CD4-positive, alpha-beta T cell (primary cell): ENCODE measurements at places on chromosomes 5 and 9.

DNA sequence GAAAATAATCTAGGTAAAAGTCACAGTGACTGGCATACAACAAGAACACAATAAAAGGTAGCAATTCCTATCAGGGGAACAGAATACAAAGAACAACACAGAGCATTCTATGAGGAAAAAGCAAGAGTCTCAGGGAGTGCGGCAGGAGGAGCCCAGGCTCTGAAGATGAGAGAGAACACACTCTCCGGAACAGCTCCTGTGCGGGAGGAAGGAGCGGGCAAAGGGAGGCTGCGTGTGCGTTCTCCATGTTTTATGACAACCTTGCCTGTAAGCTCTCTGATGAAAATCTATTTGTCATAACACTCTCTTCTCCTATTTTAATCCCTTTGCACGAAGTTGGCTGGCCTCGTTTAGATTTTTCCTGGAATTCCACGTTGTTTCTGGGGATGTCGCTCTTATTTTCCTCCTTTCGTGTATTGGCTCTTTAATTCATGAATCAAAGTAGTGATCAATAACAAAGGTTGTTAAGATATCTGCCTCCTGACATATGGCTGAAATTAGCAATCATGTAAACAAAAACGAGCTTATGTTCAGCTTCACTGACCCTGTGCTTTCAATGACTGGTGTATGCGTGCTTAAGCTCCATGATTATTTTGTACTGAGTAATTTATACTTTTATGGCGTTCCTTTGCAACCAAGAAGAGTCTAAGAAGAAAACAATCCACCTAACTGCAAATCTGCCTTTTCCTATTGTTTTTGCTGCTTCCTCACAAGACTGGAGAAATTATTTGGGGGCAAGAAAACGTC lies 109.5 kb downstream of the MYO10 start:
- DNase-seq, result no peak

DNA sequence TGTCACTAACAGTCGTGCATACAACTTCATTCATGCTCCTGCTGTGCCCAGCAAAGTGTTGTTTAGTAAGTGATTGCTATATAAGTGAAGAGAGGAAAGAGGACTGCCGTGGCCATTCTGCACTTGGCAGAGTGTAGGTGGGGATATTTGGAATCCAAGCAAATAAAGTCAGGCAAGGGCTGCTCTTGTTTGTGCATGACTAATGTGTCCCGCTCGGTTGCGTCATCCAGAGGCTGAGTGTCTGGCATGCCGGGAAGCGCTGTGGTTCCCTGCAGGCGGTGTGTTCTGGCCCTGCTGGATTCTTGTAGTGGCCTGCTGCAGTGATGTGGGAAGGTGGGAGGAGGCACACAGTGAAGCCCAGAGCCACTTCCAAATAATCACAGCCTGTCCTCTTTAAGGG lies 136.9 kb upstream of the ANKH start:
- no peak for DNase-seq

- no peak for DNase-seq
Observed at GRCh38 chr9:128325629-128326028, 3.0 kb downstream of the COQ4 start.

- no peak for DNase-seq
Observed at GRCh38 chr5:121707178-121707577, 144.5 kb upstream of the FTMT start.

DNA sequence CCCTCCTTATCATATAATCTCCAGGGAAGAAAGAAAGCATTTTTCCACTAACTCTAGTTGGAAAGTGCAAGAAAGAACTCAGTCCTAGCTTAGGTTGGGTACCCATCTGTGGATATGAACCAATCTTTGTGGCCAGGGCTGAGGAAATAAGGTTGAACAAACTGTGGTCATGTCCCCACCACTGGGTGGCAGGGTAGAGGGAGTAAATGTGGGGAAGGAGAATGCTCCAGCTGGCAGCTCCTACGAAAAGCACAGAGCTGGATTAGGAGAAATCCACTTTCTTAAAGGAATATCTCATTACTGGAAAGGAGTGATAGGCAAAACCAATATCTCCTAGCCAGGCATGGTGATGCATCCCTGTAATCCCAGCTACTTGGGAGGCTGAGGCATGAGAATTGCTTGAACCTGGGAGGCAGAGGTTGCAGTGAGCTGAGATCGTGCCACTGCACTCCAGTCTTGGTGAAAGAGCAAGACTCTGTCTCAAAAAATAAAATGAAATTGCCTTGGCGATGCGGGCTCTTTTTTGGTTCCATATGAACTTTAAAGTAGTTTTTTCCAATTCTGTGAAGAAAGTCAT lies 175.1 kb downstream of the CCDC192 start:
- no peak for DNase-seq

- no peak for DNase-seq
Observed at GRCh38 chr5:57094753-57095683, 78.8 kb upstream of the GPBP1 start.

DNA sequence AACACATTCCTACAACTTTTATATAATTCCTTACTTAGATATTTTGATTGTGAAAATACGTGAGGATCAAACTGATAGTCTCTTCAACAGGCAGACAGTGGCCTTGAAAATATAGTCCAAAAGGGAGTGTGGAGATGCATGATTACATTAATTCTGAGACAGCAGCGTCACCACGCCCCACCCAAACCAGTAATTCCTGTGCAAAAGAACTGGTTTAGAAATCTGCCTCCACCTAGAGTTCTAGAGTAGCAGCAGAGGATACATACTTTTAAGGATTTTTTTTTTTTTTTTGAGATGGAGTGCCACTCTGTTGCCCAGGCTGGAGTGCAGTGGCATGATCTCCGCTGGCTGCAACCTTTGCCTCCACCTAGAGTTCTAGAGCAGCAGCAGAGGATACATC lies 1.6 kb upstream of the TUT7 start:
- DNase-seq, result no peak

- peak; percentile 25 for DNase-seq
Observed at GRCh38 chr5:134138416-134139376, 24.2 kb downstream of the TCF7 start.

- DNase-seq, result no peak
Observed at GRCh38 chr9:69385581-69386033, 60.6 kb downstream of the ENTREP1 start.

DNA sequence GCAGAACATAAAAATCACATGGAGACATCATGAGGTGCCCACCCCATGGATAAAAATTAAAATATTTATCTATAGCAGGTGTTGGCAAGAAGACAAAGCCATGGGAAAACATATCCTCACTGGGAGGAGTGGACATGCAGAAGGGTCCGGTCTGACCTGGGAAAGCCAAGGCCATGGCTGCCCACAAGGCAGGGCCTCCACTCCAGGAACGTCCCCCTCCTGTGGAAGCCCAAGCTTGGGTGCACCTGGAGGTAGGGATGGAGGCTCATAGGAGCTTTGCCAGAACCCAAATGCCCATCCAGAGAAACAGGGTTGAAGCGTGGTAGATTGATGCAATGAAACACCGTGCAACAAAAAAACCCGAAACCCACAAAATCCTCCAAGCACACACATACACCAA lies 81.4 kb upstream of the COL5A1 start:
- no peak for DNase-seq

GRCh38 chr5:138677782-138678181 lies 75.4 kb upstream of the CTNNA1 start:
- DNase-seq, result no peak

GRCh38 chr5:143741421-143741820 lies 70.5 kb upstream of the HMHB1 start:
- DNase-seq, result no peak

GRCh38 chr9:133768371-133768858 lies 30.3 kb upstream of the SARDH start:
- DNase-seq, result peak; percentile 28

- no peak for DNase-seq
Observed at GRCh38 chr5:170368586-170368985, 20.6 kb downstream of the KCNMB1 start.
